ENCODE measurements at places on chromosomes 4 and X.

DNA sequence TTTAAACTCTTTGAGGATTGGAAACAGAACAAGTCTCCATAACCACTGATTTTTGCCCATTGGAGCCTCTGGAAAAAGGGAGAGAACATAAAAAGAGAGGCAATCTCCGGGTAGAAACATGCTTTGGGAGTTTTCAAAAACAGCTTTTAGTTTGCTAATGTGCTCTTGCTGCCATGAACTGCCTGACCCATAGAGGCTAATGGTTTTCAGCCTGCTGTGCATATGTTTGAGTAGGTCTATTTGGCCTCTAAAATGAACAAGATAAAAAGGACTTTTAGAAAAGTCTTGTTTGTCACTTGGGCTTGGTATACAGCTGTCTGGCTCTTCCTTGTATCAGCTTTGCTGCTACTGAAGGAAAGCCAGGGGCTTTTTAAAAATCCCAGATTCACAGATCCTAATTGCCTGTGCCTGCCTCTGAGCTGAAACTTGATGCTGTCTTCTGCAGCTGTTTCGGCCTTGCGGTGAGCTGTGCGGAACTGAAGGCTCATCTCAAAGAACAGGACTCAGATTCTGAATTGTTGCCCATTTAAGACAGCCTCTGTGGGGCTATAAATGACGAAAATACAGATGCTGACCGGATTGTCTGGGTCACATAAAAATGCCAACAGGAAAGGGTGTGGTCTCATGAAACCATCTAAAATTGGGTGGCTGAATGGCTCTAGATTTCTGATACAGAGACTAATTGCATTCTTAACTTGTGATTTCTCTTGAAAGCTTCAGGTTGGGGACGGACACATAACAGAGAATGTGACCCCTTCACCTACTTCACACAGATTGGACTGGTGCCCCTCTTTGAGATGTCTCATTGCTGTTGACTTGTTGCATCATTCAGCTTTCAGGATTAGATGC is 18.4 kb upstream of the ZNF41 start:
- no peak for DNase-seq

GRCh38 chrX:49761481-49761880 is 65.7 kb upstream of the PAGE1 start:
- no peak for DNase-seq

DNA sequence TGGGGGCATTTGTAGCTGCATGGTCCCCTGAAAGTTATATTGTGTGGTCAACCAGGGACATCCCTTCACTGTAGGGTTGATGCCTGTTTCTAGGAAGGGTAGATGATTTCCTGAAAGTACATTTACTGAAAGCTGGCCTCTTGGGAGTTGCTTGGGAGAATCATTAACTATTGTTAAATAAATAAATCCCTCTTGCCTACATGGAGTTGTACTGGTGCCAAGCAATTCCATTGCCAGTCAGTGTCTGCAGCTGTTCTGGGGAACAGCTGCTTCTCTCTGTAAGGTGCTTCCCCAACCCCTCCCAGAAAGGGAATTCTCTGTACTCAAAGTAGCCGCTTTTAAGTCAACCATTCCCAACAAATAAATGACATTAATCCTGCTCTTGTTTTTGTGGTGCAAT is 51.1 kb downstream of the C4orf51 start:
- no peak for DNase-seq

GRCh38 chr4:61375301-61375700 is 175.2 kb downstream of the ADGRL3 start:
- no peak for DNase-seq

- no peak for DNase-seq
Observed at GRCh38 chr4:128810331-128810870, 901 bp downstream of the JADE1 start.
